ENCODE measurements at places on chromosomes 1 and 21.

- DNase-seq, result no peak
Observed at GRCh38 chr1:35364741-35365140, 96.2 kb downstream of the ZMYM4 start.

GRCh38 chr21:42084079-42084478 lies 13.0 kb downstream of the UMODL1 start:
- no peak for DNase-seq

DNA sequence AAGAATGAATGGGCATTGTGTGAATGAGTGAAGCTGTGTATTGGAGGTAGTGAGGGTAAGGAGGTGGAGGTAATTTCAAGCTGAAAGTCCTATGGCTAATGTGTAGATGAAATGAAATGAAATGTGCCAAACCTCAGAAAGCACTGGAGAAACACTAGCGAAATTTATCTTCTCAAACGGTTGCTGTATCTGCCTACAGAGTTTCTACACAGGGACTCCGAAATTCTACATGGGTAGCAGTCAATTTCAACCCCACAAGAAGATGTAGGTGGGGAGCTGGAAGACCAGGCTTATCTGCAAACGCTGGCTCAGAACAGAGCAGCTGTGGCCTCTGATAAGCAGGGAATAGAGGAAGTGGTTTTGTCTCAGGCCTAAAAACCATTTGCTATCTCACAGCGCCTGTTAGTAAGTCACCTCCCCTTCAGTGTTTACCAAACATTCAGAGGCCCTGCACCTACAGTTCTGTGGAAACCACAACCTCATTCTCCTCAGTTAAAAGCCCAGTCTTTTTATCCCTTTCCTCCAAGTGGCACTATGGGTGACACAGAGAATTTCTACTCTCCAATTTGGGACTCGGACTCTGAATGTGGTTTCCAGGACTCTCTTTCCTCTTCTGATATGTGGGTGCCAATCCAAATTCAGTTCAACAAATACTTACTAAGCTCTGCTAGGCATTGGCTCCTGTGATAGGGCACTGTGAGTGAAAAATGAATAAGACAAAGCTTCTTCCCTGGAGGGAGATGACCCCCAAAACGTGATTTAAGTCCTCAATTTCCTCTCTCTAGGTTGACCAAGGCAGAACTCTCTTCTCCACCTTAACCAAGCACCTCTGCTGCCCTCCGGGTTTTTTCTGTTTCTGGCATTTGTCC lies 17.2 kb upstream of the SLAMF6 start:
- DNase-seq, result no peak

GRCh38 chr21:26148840-26149354 lies 21.7 kb downstream of the APP start:
- DNase-seq, result no peak

DNA sequence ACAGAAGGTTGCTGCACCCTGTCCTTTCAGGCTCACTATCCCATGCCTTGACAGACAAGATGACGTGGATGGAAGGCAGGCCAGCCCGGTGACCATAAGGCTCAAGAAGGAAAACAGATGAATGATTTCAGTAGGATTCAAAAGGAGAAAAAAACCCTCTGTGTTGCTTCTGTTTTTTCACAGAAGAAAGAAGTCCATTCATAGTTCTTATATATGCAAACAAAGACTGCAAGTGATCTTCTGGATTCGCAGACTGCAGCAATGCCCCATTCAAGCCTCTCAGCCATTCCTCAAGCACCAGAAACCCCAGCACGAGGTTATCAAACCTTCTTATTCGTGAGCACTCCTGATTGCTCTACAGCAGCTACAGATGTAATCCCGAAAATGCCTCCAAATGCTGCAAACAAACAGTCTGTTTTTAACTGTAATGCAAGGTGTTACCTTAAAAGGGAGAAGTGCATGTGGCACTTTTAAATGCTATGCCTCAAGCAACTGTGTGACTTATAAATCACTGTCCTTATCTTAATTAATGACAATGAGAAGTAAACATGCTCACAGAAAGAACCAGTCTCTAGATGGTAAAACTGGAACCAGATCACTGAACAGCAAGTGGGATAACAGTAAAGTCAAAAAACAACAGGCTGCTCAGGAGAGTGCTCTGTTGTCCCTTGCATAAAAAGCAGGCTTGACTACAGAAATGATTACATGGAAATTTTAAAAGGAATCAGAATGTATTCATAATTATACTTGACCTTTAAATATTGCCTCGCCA lies 173.9 kb downstream of the HHIPL2 start:
- no peak for DNase-seq

DNA sequence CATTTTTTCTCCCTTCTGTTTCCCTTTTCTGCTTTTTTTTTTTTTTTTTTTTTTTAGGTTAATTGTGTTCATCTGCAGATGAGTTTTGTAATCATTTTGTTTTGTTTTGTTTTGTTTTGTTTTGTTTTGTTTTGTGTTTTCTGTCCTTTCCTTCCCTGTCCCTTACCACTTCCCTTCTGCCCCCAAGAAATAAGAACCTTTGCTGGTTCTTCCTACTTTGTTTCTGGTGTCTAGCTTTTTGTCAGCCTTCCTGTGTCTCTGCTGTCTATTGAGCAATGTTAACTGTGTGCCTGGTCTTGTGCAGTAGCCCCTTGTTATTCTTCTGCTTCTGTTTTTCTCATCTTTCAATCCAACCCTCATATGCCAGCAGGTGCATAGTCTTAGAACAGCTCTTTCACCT lies 46.0 kb downstream of the MPZL1 start:
- DNase-seq, result no peak

DNA sequence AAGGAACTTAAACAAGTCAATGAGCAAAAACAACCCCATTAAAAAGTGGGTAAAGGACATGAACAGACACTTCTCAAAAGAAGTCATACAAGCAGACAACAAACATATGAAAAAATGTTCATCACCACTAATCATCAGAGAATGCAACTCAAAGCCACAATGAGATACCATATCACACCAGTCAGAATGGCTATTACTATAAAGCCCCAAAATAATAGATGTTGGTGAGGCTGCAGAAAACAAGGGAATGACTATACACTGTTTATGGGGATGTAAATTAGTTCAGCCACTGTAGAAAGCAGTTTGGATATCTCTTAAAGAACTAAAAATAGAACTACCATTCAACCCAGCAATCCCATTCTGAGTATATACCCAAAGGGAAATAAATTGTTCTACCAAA lies 51.2 kb downstream of the MRPL39 start:
- no peak for DNase-seq

- no peak for DNase-seq
Observed at GRCh38 chr1:209503196-209503595, 80.3 kb upstream of the CAMK1G start.

DNA sequence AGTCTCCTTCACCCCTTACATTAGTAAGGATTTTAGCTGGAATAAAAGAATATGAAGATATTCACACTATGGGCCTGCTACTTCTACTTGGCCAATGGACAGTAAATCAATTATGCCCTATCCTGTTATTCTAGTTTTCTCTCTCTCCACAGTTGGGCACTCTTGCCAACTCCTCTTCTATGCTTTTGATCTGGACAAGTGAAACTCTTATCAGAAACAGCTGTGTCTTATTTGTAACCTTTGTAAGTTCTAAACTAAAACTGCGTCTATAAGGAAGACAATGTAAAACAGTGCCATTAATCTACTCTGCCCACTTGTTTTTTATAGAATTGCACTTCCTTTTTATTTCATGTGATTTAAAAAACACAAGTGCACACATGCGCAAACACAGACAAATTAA lies 244.0 kb upstream of the DMRTA2 start:
- no peak for DNase-seq

GRCh38 chr1:228849011-228849541 lies 113.8 kb downstream of the RHOU start:
- DNase-seq, result no peak

DNA sequence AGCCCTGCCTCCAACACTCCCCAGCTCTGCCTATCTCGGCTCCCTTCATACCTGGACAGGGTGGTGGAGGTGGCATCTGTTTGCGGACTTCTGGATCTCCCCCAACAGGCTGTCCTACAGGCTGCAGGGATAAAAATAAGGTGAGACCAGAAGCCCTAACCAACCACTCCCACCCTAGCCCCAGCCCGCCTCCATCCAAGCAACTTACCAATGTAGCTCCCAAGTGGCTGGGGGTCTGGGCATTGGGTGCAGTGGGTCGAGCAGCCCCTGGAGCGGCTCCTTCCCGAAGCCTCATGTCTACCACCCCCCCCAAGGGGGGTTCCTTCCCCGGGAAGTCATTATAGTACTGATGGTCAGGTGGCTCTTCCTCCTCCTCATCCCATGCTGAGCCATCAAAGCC lies 4.4 kb downstream of the SHC1 start:
- DNase-seq, result no peak

GRCh38 chr1:33025761-33026160 lies 10.9 kb downstream of the AK2 start:
- DNase-seq, result no peak

- DNase-seq, result no peak
Observed at GRCh38 chr1:206463911-206464310, 6.4 kb upstream of the IKBKE start.

Measured in activated CD4-positive, CD25-positive, alpha-beta regulatory T cell treated with anti-CD3 and anti-CD28 coated beads, Interleukin-2, amount 50 U/mL, for 16 hours (primary cell).